ENCODE measurements at places on chromosomes 11 and 22.

GRCh38 chr11:61032824-61033223 is 61.3 kb downstream of the CD6 start:
- DNase-seq, result no peak

GRCh38 chr11:124618863-124619262 is 3.8 kb upstream of the TBRG1 start:
- no peak for DNase-seq

DNA sequence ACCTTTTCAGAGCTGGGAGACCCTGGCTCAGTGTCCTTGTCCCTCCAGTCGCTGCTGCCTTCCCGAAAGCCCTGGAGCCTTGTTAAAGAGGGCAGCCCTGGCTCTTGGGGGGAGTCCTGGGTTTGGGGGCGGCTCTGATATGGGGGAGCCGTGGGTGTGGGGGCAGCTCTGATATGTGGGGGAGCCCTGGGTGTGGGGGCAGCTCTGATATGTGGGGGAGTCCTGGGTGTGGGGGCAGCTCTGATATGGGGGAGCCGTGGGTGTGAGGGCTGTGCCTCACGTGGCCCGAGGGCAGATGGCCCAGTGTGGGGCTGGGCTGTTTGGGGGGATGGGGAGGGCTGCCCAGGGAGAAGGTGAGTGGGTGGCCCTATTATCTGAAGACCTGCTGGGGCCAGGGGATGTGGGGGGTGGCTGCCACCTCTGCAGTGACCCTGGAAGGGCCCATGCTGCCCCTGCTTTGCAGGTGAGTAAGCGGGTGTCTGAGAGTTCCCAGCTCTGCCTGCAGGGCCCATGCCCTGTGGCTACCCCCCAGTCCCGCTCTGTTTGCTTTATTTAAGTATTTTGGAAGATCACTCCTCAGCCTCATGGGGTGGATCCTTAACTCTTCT is 30.9 kb upstream of the GRAMD4 start:
- DNase-seq, result no peak

GRCh38 chr22:22897091-22897490 is 9.5 kb downstream of the IGLL5 start:
- no peak for DNase-seq

GRCh38 chr22:40410272-40410671 is 39.9 kb downstream of the SGSM3 start:
- no peak for DNase-seq

DNA sequence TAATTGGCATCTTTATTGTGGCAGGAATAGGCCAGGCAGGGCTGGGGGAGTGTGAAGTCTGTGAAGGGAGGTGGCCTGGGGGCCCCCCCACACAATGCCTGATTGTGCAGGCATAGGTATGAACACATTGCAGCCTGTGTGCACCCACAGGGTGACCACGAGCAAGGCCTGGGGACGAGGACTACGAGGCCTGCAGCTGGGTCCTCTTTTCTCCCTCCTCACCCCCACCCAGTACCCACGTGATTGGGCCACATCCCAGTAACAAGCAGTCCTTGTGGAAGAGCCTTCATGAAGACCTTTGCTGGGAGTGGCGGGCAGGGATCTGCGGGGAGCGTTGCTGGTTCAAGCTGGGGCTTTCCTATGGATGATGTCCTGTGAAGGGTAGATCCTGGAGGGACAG is 29.3 kb downstream of the ZBTB16 start:
- DNase-seq, result no peak

Measured in T-cell (primary cell).